ENCODE measurements at places on chromosomes 11 and 22. TPM values are rescaled to one million over a fixed set of nuclear protein-coding genes. Genes with fewer than 3 reads are reported as not detected.

Gene LRRC56
- 1.4 TPM for total RNA-seq

Gene GPR152
- not detected for total RNA-seq

Gene INSC
- total RNA-seq: 2.0 TPM

GRCh38 chr11:37456746-37457145, 858.7 kb upstream of the RAG2 start:
- DNase-seq: no peak

DNA sequence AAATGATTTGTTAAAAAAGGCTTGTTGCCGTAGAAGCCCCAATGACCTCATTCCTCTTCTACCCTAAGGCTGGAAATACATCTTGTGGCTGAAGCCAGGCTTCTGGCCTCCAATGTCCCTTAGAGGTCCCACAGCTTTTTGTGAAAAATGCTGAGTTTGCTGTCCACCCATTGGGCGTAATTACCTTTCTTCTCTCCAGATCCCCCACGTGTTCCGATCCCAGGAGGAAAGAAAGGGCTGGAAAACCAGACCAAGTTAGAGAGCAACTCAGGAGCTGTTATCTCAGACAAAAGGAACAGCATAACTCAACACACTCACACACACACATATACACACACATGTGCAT, 154.2 kb downstream of the MIAT start:
- no peak for DNase-seq

- no peak for DNase-seq
Observed at GRCh38 chr11:3111919-3112690, 53.0 kb downstream of the OSBPL5 start.

GRCh38 chr22:20146777-20147176, 4.1 kb downstream of the CCDC188 start:
- DNase-seq: no peak

- peak; percentile 24 for DNase-seq
Observed at GRCh38 chr11:60116996-60117790, 28.7 kb downstream of the MS4A2 start.

Gene KRTAP5-7
- total RNA-seq: not detected

Data from mammary epithelial cell (primary cell).